Bronchial epithelial cell (primary cell): ENCODE measurements at places on chromosomes 11 and 22. TPM values are rescaled to one million over a fixed set of nuclear protein-coding genes. Genes with fewer than 3 reads are reported as not detected.

Gene PIWIL4
- total RNA-seq = 0.38 and 0.79 TPM in 2 replicates

Gene RNH1
- total RNA-seq = 361 and 427 TPM in 2 replicates

Gene MRGPRX4
- not detected in 2 replicates for total RNA-seq

Gene SYCE3
- total RNA-seq = 0.51 and 0.79 TPM in 2 replicates

Gene TMEM191B
- 0.26 and 1.0 TPM in 2 replicates for total RNA-seq

Gene GRM5
- total RNA-seq = under 0.01 TPM in 1 of 2 replicates, not detected in the other

Gene KIRREL3
- total RNA-seq = 0.51 TPM in 1 of 2 replicates, not detected in the other

Gene GPR83
- total RNA-seq = under 0.01 TPM in 2 replicates

Gene KCNC1
- not detected in 2 replicates for total RNA-seq

Gene MYO18B
- not detected in 2 replicates for total RNA-seq

Gene PLEKHA7
- 2.4 and 6.4 TPM in 2 replicates for total RNA-seq
